ENCODE measurements at places on chromosomes 1 and 21.

DNA sequence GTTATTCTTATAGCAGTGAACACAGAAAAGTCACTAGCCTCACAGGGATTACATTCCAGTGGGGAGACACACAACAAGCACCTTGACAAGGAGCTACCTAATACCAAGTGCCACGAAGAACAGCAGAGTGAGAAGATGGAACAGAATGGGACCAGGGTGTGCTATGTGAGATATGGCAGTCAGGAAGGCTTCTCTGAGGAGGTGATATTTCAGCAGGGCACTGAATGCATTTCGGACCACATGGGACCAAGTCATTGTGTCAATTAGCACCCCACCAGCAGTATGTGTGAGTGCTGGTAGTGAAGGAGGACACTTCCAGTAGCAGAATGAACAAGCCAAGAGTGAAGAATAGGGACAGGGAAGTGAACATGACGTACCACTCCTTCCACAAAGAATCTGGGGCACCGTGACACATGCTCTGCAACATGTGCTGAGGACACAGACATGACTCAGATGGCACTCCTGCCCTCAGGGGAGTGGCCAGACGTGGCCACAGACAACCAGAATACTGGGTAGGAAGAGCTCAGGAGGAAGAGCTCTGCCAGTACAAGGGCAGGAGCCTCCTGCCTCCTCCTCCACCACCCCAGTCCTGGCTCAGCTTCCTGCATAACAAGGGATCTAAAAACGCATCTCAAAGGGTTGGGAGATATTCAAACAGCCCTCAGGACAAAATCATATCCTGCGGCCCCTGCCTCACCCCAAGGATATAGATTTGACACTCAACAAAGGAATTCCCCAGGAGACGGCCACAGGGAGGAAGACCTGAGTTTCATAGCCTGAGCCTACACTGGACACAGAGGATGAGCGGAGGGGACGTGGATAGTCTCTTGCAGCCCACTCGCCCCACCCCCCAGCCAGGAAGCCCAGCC, 102.5 kb downstream of the TRABD2B start:
- no peak for DNase-seq

- DNase-seq = no peak
Measured at GRCh38 chr1:113860891-113861290, 10.6 kb downstream of the PTPN22 start.

DNA sequence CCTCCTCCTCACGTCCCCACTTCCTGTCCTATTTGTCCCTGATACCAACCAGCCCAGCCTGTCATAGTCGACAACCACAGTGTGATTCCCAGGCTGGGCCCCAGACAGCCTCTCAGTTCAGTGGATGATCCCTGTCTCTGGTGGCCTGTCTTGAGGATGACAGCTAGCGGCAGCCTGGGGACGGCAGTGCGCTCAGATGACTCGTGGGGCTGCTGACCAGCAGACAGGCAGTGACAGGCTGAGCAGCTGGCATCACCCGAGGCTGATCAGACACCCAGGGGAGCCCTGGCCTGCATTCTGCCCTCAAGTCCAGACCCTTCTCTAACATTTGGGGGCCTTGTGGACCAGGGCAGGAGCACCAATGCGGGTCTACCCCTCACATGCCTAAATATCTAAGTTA, 21.0 kb downstream of the NKAIN1 start:
- DNase-seq = no peak

DNA sequence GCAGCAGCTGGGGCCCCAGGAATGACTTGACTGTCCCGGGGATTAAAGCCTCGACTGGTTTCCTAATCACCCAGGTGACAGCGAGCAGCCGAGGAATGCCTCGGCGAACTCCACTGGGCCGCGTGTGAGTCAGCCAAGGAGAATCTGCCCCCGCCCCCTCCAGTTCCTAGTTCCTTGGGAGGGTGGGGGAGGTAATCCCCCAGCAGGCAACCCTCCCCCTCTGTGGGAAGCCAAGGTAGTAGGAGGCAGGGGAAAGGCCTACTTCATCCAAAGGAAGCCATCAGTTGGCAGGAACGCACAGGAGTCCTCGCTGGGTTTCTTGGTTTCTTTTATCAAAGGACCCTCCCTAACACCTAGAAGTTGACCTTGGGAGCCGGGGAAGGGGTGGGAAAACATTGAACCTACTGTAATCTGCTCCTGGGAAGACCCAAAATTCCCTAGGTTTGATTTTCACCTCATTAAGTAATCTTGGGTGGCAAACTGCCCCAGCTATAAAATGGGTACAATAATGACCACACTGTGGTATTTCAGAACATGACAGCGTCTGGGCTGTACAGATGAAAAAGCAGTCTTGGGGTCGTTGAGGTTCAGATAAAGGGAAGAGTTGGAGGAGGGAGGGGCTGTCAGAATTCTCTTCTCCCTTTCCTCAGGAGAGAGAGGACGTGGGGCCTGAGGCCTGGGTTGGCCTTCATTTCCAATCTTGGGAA, 1.4 kb downstream of the TENT5B start:
- DNase-seq = no peak

DNA sequence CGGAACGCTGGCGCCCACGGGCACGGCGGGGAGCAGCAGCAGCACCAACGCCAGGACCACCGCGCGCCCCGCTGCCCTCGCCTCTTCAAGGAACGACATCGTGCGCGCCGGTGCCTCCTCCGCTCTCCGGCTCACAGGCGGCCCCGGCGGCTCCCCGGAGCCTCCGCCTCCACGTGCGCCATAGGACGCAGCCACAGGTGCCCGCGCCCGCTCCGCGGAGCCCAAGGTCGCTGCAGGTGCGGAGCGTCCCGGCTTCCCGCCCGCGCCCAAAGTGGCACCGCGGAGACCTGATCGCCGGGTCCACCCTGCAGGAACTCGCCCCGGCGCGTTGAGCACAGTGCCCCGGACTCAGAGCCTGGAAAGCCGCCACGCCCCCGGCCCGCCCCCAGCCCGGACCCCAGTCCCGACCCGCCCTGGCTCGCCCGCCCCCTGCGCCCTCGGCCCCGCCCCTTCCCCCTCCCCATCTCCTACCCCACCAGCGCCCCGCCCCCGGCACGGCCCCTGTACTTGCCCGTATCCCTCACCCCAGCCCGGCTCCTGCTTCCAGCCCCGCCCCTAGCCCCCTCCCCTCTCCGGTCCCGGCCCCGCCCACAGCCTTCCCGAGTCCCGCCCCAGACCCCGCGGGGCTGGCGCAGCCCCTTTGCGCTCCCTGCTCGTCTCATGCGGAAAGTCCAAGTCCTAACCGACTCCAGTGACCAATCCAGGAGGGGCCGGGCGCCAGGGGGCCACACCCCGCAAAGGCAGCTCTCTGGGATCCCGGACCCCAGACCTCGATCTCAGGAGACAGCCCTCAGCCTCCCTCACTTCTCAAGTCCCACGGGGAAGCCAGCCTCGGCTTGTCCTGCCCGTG, at the start of gene MEGF6:
Gene MEGF6 (minus strand): TSS at position 339 of the 850 bp plus-strand sequence. CDS start 240 bp downstream, at position 99.
- peak; percentile 82 for DNase-seq

- DNase-seq = peak; percentile 73
Measured at GRCh38 chr1:5994713-5995621, 2.7 kb upstream of the NPHP4 start.

- no peak for DNase-seq
Measured at GRCh38 chr21:30329203-30329875, 8.2 kb downstream of the KRTAP27-1 start.

GRCh38 chr1:110610696-110611286, 4.6 kb upstream of the KCNA2 start:
- DNase-seq = no peak
